ENCODE measurements at places on chromosomes 12 and 14.

DNA sequence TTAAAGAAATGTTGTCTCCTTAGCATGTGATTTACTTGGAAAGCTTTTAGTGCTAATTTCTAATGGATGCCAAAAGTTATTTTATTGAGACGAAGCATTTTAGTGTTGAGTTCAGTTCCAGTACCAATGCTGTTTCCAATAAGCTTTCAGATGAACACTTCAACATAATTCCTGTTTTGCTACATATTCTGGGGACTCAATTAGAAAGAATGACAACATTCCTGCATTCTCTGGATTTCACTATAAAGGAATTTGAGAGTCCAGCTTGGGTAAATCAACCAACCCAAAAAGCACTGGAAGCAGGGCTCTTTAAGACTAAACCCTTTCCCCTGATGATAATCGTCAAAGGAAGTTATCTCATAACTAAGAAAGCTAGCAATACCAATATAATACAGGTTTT lies 353.0 kb upstream of the TMTC1 start:
- no peak for DNase-seq
- no peak overlapping the region for H3K4me3 ChIP-seq
- no peaks in the 10 kb centered on the region for H3K36me3 ChIP-seq

DNA sequence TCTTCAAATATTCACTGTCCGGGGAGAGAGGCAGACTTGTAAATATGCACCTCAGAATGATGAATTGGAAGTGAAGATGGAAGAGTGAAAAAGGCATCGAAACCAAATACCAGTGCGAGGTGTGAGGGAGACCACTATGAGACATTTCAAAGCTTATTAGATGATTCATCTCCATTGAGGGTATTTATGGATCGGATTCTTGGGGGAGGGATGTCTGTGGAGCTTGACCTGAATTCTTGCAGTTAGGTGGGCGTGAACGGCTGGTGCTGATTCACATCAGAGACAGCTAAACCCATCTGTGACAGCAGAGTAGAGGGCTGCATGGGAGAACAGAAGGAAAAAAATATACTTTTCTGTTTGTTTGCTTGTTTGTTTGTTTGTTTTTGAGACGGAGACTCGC lies 677.2 kb downstream of the AACS start:
- no peak overlapping the region for H3K4me3 ChIP-seq
- no peaks in the 10 kb centered on the region for H3K36me3 ChIP-seq
- no peaks in the 10 kb centered on the region for H3K27me3 ChIP-seq

DNA sequence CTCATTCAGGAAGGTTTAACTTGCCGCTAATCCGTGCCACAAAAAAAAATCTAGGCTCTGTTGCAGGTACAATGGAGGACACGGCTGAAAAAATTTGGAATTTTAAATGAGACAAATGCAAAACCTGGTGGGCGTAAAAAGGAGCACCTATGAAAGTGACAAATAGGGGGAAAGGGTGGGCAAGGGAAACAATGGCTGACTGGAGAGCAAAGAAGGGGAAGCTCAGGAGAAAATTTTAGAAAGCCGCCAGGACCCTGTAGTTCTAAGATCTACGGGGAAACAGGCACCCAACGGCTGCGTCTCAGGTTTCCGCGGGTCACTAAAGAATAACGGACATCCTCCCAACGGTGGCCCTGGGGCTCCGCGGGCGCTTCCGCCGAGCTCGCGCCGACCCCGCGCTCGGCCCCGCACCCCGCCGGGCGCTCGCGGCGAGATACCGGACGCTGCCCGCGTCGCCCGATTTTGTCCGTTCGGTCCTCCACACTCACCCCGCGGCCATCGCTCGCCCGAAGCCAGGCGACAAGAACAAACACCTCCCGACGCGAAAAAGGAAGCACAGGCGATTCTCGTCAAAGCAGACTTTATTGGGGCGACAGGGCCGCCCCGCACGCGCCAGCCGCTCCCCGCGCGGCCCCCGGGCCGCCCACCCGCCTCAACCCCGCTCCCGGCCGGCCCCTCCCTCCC lies 1.1 kb upstream of the YY1 start:
- peak overlapping the region; percentile 90 for H3K4me3 ChIP-seq
- no peaks in the 10 kb centered on the region for H3K36me3 ChIP-seq
- H3K4me1 ChIP-seq, result peaks cover 59% of the 10 kb centered on the region
- H3K27ac ChIP-seq, result peak overlapping the region; percentile 93
- DNase-seq, result peak; percentile 66
- peaks cover 6% of the 10 kb centered on the region for H3K27me3 ChIP-seq

GRCh38 chr14:60051721-60052221 lies 40.0 kb upstream of the PCNX4 start:
- H3K4me3 ChIP-seq, result no peak overlapping the region
- no peaks in the 10 kb centered on the region for H3K36me3 ChIP-seq
- peaks cover 6% of the 10 kb centered on the region for H3K27me3 ChIP-seq
- H3K27ac ChIP-seq, result no peak overlapping the region
- no peak for DNase-seq
- peaks cover 9% of the 10 kb centered on the region for H3K4me1 ChIP-seq

- no peak overlapping the region for H3K27ac ChIP-seq
- H3K27me3 ChIP-seq, result no peaks in the 10 kb centered on the region
- DNase-seq, result no peak
- H3K36me3 ChIP-seq, result no peaks in the 10 kb centered on the region
- peaks cover 11% of the 10 kb centered on the region for H3K4me1 ChIP-seq
- H3K4me3 ChIP-seq, result no peak overlapping the region
Observed at GRCh38 chr12:41536813-41537490, 348.8 kb downstream of the PDZRN4 start.

DNA sequence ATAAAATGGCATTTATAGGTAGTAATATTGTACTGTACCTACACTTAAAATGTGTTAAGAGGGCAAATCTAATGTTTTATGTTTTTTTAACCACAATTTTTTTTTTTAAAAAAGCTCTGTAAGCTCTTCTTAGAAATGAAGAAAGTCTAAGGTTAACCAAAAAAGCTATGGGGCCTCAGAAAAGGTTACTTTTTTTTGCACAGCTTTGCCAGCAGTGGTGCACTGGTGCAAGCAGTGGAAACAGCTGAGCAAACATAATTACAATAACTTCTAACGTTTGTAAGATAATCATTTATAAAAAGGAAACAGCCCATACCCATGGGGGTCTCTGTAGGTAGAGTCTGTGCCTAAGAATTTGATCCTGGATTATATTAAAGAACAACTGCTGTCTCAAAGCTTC lies 85.1 kb upstream of the NID2 start:
- H3K27me3 ChIP-seq, result peaks cover 3% of the 10 kb centered on the region
- no peaks in the 10 kb centered on the region for H3K36me3 ChIP-seq
- H3K4me3 ChIP-seq, result peak overlapping the region; percentile 75
- peak overlapping the region; percentile 92 for H3K27ac ChIP-seq
- H3K4me1 ChIP-seq, result peaks cover 100% of the 10 kb centered on the region

DNA sequence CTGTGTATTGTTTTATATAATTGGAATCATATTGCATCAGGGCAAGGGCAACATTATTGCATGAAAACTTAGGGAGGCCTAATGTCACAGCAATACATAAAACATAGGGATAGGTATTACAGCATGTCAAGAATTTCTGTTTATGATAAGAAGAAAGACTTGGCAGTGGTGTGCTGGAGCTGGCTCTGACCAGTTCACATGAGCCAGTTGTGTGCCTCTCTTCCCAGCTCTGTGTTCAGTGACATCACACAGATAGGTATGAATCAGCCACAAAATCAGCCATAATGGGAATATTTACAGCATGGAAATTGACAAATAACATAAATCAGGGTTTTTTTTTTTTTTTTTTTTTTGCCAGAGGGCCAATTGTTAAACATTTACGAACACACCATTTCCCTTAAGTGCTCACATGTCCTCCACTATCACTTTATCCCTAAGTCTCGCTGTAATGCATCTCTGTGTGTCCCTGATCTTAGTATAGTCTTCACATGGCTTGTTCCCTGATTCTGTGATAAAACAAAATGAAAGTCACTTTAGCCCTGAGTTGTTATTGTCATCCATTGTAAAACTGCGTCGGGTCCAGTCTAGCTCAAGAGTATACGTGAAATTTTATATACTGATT lies 31.9 kb upstream of the ACSM4 start:
- H3K4me1 ChIP-seq, result no peaks in the 10 kb centered on the region
- no peaks in the 10 kb centered on the region for H3K36me3 ChIP-seq
- H3K4me3 ChIP-seq, result no peak overlapping the region
- no peak overlapping the region for H3K27ac ChIP-seq
- H3K27me3 ChIP-seq, result no peaks in the 10 kb centered on the region

GRCh38 chr14:59925797-59926196 lies 5.9 kb downstream of the LRRC9 start:
- no peak overlapping the region for H3K27ac ChIP-seq
- H3K4me3 ChIP-seq, result no peak overlapping the region
- DNase-seq, result no peak
- no peaks in the 10 kb centered on the region for H3K36me3 ChIP-seq
- H3K4me1 ChIP-seq, result no peaks in the 10 kb centered on the region

GRCh38 chr14:31025367-31026076 lies at the start of gene AP4S1:
Gene AP4S1 (plus strand): TSS chr14:31025649. CDS start chr14:31066197, 40,548 bp downstream.
- peaks cover 10% of the 10 kb centered on the region for H3K36me3 ChIP-seq
- peak within 1 kb of the TSS; percentile 98 for H3K27ac ChIP-seq
- DNase-seq, result peak; percentile 47
- H3K27me3 ChIP-seq, result peaks cover 7% of the 10 kb centered on the region
- H3K4me3 ChIP-seq, result peak within 1 kb of the TSS; percentile 100
- peaks cover 27% of the 10 kb centered on the region for H3K4me1 ChIP-seq
